GM03348 (cell line): ENCODE measurements at places on chromosomes 4 and X.

GRCh38 chr4:5385741-5386311, 322.5 kb downstream of the EVC2 start:
- DNase-seq, result no peak

DNA sequence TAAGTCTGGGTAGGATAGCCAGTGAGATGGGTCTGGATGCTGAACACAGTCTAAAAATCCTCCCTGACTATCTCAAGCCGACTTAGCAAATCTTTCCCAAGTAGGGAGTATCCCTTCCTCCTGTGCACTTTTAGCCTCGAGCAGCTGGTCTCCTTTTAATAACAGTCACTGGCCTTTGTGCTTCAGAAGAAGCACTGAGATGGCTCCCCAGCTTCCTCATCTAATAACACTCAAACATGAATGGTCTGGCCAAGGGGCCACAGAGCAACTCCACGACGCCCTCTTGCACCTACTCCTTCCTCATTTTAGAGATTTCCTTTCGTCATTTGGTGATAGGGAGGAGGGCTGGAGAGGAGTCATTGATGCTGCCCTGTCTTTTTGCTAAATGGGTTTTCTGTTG, 78.8 kb upstream of the TMEM150C start:
- DNase-seq, result no peak

GRCh38 chrX:119391279-119391678, 7.9 kb upstream of the SLC25A43 start:
- DNase-seq, result peak; percentile 54

DNA sequence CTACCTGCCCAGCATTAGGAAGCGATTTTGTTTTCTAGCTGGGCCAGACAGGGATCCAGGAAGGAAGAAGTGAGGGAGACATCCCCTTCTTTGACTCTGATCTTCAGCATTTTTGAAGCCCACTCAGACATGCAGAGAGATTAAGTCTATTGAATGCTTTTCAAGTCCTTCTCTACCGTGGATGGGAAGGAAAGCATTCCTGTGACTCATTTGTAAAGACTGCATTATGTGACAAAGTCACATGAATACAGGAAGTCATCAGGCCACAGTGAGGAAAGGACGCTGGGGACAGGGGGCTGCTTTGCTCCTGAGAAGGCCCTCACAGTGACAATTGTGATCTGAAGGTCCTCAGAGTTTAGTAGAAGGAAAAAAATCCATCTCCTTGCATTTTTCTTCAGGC, 67.4 kb upstream of the GBA3 start:
- DNase-seq, result no peak

DNA sequence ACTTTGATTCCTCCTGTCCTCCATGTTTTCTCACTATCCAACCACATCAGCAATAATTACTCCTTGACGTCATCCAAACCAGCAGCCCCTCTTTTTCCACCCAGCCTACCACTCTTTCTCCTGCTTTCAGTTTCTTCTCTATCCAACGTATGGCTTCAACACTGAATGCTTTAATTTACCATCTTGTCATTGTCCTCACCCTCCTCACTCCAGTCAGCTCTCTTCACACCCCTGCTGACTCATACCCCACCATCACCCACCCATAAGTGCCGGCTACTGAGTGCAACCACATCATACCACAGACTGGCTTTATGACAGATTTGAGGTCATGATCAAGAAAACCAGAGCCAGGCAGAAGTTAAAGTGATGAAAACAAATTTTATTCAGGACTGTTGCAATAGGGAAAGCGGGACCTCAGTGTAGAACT, 9.8 kb upstream of the ANXA5 start:
- DNase-seq, result peak; percentile 68

DNA sequence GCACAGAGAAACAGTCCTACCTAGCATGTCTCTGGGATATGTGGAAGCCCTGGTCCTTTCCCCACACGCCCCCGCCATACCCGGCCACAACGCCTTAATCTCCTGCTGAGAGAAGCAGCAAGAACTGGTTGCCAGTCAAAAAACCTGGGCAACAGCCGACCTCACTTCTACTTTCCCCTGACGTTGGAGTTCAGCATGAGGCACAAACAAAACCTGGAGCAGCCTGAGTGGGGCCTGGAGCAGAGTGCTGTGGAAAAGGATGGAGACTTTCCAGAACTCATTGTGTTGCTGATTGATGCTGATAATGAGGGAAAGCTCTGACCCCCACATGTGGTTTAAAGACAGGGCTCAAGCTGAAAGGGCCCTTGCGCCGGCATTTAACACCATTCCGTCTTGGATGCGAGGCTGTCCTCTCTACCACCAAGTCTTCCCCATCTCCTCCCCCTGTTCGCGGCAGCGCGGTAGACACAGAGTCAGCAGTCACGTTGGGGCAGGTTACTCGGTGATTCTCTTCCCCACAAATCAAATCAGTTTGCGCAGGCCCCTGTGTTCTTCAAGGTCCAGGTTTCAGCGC, 666 bp downstream of the CCDC158 start:
- DNase-seq, result no peak

- DNase-seq, result peak; percentile 50
Measured at GRCh38 chr4:80072228-80072743, 743 bp downstream of the ANTXR2 start.

- no peak for DNase-seq
Measured at GRCh38 chrX:117407449-117408150, 709.0 kb downstream of the KLHL13 start.

DNA sequence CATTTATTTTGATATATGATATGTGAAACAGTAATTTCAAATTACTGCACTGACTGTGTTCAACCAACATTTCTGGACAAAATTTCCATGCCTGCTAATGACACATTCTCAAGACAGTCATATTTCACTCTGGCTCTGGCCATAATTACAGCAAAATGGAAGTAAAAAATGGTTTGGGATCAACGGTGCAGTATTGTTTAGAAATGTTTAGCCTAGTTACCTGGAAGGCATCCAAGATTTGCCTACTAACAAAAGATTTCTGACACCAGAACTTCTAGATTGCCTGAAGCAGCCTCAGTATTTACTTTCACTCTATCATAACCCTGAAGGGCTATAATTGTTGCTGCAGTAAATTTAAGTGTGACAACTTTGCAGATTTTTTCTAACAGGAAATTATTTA, 416.3 kb downstream of the PCDH10 start:
- no peak for DNase-seq

GRCh38 chrX:1144293-1144692, 68.2 kb downstream of the CRLF2 start:
- no peak for DNase-seq

DNA sequence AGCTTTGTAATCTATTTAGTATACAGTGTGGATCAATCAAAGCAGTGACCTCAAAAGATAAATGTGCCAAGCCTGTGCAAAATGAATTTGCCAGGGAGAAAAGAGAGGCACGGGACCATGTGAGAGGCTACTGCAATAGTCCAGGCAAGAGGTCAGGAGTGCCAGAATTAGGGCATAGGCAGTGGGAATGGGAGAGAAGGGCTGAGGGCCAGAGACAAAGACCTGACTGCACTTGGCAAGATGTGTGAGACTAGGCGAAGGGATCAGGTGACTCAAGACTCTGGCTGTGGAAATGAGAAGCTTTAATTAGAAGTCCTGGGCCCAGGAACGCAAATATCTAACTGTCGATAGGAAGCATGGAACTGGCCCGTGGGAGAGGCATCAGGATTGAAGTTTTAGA, 168.1 kb downstream of the DHX15 start:
- DNase-seq, result no peak

DNA sequence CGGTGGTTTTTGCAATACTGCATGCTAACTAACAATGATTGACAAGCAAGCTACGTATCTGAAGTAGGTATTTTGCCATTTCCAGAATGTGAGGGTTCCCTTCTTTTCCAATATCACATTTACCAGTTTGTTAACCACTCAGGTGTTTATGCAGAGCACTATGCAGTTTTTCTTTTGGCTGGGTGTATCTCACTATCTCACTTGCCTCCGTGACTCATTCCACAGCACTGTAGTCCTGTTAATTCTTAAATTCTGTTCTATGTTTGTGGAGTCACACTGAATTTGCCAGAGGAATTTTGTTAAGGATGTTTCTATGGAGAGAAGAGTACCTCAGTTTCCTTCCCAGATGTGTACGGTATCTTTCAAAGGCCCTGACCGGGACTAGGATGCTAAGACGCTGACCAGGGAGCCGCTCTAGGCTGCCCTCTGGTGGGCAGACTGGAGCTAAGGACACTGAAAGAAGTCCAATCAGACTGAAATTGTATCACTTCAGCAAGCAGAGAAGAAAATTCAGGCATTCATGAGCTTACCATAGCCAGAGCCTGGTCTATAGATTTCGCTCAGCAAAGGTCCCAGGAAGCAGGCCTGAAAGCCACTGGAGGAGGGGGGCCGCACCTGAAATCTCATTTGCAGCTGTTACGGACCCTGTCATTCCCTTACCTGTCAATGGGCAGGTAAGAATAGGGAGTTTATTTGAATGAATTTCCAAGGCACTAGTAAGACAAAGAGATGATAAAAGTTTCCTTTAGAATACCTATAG, 388.4 kb upstream of the SPOCK3 start:
- peak; percentile 73 for DNase-seq

GRCh38 chr4:78735697-78736096, 40.5 kb upstream of the BMP2K start:
- no peak for DNase-seq

- DNase-seq, result no peak
Measured at GRCh38 chr4:41687971-41688370, 60.6 kb downstream of the PHOX2B start.

DNA sequence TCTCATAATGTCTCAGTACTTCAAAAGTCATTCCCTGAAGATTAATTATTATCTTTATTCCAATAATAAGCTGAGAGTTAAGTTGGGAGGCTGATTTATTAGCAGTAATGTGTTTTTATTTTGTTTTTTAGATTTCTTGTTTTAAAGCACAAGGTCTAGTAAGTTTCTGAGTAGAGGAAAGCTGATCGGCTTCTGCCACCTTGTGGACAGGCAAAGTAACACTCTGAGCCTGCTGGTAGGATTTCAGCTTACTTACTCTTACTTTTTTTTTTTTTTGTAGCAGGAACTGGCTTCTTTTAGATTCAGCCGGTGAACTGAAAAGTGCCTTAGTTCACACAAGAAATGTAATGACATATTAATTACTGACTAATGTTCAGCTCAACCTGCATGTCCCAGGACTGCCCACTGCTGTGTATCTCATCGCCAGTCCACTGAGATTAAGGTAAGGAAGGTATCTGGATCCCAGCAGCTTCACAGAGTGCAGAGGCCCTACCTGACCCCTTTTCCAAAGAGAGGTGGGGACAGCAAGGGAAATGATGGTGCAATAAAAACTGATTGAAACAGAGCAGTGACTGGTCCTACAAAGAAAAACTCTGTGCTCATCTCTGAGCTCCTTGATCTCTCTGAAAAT, 126.5 kb downstream of the ADGRA3 start:
- DNase-seq, result peak; percentile 59

- no peak for DNase-seq
Measured at GRCh38 chrX:84709987-84710386, 207.7 kb upstream of the HDX start.

DNA sequence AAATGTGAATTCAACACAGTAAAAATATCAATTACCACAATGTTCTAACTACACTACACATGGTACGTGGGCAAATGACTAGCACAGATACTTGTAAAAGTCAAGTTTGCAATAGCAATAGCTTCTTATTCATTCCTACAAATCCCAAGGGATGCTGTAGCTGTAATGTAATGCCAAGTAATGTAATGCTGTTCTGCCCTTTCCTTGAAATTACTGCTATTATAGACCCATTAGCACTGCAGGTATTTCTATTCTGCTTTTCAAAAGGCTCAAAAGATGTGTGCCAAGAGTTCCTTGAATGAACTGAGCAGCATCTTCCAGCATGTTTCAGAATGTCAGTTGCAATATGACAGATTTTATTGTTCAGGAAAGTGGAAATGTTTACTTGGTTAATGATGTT, 129.9 kb upstream of the BANK1 start:
- no peak for DNase-seq

DNA sequence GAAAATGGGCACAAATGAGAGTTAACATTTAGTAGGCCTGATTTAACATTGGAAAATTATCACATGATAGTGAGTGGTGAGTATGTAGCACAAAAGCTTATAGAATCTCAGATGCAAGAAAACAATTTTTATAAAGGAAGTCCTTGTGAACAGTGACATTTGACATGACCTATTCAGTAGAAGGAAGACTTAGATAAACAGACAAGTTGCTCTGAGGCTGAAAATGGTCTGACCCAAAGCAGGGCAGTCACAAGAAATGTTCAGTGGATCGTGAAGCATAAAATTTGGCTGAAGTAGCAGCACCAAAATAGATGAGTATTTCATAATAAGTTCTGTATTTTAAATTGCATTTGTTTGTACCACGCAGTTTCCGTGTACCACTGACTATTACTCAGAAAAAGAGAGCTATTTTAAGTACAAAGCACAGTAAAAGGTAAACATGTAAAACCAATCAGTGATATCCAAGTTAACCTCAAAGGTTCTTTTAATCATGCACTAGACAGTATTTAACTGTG, 605.7 kb upstream of the PABPC4L start:
- no peak for DNase-seq

DNA sequence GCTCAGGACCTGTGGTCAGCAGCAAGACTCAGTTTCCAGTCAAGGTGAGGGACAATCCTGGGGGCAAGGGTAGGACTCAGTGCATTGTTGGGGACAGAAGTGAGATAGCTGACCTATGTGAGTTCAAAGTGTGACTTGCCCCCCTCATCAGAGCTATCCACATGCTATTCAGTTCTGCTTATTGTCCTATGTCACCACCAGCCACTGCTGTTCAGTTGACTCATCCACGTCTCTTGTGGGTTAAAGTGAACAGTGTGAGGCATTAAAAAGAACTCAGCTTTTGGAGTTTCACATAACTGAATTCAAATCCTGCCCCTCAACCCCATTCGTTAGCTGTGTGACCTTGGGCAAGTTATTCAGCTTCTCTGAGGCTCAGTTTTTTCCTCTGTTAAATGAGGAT, 4.4 kb upstream of the APLN start:
- DNase-seq, result no peak

GRCh38 chr4:145189981-145190380, 9.6 kb upstream of the OTUD4 start:
- DNase-seq, result no peak

DNA sequence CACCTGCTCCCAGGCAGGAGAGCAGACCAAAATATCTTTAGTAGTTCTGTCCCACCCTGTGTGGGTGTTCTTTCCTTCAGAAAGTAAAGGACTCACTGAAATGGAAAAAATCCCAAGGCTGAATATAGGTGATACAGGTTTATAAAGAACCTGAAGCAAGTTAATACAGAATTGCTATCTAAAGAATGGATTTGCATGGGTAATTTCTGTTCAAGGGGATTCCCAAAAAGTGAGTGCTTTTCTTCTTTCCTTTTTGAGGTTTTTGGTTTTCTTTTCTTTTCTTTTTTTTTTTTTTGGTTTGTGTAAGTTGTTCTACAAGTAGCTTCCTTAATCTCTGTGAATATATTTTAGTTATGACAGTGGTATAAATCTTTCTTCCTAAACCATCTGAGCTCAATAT, 560.7 kb upstream of the BOD1L1 start:
- DNase-seq, result no peak

DNA sequence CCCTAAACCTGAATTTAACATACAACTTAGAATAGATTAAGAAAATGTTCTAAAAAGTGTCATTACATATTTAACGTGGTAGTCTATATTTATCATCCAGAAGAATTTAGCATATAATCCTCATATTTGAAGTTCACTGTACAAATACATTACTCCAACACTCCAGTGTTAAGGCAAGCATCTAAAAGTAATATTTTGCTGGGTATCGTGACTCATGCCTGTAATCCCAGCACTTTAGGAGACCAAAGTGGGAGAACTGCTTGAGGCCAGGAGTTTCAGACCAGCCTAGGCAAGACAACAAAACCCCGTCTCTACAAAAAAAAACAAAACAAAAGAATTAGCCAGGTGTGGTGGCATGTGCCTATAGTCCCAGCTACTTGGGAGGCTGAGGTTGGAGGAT, 24.8 kb downstream of the LRBA start:
- no peak for DNase-seq
